ENCODE measurements at places on chromosomes 5 and 9.

DNA sequence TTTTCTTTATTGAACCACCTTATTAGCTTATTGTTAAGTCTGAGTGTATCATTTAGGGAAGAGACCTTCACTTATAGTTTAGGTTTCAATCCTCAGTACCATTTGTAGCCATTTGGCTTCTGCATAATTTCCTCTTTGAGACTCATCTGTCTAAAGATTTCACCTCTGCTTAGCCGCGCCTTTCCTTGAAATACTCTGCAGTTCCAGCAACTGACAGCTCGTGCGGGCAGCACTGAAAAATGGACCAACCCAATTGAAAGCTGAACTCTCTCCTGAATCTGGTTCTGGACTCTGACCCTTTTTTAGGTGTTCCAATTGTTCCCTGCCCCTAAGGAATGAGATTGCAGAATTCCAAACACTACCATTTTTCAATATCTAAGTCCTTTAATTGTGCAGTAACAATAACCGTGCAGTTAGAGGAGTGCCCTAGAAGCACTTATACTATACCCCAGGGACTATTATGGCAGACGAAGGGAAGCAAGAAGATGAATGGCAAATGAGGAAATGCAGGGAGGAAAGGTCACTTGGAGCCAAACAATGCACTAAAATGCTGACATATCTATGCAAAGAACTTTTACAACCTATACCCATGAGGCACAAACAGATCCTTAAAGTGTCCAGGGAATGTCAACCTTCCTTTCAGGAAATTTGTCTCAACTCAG lies 50.1 kb upstream of the PDE4D start:
- no peak for DNase-seq

- no peak for DNase-seq
Measured at GRCh38 chr9:79621916-79622575, 50.3 kb downstream of the TLE4 start.

DNA sequence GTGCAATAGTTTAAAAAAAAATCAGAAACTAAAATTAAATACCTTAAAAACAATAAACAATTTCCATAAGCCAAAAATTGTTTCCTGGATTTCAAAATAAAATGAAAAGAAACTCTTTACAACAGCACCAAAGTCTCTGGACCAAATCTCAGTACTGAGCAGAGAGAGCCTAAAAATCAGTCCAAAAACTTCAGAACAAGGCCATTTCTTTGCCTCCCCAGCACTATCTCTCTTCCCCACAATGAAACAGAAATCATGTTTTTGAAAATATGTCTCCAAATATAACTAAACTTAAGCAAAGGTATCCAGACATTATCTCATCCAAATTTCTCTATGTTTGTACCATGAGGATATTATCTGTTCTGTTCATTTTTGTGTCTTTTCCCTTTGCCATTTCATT lies 1.0 kb downstream of the FREM1 start:
- DNase-seq: no peak

- no peak for DNase-seq
Measured at GRCh38 chr5:68071282-68071632, 144.3 kb upstream of the PIK3R1 start.

GRCh38 chr5:51748647-51749046 lies 365.4 kb downstream of the ISL1 start:
- no peak for DNase-seq

DNA sequence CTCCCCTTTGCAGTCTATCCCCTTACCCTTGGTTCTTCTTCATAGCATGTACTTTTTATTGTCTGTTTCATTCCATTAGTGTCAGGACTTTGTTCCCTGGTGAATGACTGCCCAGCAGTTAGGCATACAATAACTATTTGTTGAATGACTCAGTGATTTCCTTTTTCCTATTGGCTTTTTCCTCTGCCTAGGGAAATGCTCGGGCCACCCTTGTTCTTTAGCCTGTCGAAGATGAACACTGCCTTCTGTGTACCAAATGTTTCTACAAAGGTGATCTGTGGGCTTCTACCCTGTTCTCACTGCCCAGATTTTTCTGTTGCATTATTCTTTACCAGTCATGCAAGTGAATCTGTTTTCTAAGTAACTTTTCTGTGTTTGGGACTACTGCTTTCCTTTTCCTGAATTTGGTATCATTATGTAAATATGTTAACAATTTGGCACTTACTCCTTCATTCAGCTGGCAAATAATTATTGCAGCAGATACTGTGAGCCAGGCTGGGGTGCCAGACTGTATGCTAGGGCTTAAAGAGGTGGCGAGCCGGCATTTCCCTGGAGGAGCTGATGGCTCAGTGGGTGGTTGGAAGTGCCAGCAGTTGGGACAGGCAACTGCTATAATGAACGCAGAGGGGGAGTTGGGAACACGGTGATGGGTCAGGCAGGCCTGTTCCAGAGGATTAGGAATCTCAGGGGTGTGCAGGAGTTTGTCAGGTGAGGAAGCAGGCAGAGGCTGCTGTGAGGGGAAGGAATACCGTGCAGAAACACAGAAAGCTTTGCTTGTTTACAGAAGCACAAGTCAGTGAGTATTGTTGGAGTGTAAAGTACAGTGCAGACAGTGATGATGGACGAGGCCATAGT lies 30.6 kb downstream of the KDM4C start:
- no peak for DNase-seq

DNA sequence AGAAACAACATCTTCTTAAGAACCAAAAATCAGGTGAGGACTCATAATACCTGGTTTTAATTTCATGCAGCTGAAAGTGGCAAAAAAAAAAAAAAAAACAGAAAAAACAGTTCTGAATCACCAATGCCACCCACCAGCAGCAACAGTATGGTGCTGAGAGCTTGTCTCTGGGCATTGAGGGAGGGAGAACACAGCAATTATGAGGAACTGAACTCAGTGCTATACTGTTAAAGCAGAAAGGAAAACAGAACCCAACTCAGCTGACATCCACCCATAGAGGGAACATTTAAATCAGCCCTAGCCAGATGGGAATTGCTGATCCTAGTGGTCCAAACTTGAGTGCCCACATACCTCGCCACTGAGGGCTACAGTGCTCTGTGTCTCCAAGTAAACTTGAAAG lies 657.9 kb downstream of the ACTL7B start:
- DNase-seq: no peak

DNA sequence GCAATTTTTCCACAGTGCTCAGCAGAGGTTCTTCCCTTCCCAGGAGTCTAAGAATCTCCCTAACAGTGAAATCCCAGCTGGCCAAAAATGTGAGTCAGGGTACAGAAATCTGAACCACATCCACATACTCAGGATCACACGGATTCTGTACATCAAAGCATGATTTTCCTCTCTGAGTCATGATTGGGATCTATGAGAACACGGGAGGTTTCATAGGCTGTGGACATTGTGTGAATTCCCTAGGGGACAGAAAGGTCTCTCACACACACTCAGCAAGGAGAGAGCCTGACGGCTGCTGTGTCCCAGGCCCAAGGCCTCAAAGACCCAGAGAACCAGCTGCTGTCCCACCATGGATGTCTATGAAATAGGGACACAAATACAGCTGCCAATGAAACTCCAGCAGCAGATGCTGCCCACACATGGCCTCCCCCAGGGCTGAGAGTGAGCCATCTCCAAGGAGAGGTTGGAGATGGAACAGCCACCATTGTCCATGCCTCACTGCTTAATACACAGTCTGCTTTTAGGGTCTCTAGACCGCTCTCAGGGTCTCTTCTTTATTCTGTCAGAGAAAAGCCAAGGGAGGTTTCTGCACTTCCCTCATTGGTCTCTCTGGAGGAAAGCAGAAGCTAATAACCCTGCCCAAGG lies 102.7 kb downstream of the ADAMTS12 start:
- DNase-seq: no peak

- DNase-seq: no peak
Measured at GRCh38 chr5:7540736-7541485, 145.0 kb downstream of the ADCY2 start.

- no peak for DNase-seq
Measured at GRCh38 chr5:37739817-37740261, 100.0 kb downstream of the GDNF start.
